ENCODE measurements at places on chromosomes 6 and 20.
A peak's percentile ranks its signal among the peaks of the same experiment; 100 is the strongest.

DNA sequence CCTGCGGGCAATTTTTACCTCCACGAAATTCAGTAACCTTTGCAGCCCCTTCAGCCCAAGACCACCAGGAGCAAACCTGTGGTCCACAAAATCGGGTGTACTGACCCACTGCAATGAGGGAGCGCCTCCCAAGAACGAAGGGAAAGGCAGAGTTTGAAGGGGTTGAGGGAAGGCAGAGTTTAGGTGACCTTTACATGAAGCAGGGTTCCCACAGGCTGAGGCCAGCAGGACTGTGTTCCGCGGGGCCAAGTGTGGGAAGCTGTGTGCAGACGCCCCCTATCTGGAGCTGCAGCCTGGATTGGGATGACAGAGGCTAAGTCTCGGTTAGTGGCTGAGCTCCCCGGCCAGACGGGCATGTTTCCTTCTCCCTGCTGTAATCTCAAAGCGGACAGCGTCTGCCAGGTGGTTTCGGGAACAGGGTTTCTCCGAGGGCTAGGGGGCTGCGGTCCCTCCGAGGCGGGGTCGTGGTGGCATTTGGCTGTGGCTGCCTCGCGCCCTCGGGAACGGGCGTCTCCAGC is 826 bp upstream of the PYGB start:
- DNase-seq: peak; percentile 60

DNA sequence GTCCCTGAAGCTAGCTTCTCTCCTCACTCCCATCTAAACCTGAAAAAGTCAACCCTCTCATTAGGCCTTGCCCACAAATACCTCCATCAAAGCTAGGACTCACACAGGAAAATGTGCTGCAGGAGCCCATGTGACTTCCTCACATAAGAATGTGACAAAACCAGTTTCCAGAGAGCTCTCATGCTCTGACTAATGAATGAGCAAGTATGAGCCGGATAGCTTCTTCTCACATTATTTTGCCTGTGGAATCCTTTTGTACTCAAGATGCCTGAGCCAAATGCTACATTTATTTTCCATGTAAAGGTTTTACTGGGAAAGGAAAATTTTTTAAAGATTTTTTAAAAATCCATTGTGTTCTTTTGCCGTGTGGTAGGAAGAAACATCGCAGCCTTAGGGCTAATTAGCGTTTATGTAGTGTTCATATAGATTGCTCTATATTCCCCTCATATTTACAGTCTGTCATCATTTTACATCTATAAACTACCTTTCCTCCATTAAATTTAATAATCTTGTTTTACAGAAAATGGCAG is 68.6 kb upstream of the CCN6 start:
- no peak for DNase-seq

DNA sequence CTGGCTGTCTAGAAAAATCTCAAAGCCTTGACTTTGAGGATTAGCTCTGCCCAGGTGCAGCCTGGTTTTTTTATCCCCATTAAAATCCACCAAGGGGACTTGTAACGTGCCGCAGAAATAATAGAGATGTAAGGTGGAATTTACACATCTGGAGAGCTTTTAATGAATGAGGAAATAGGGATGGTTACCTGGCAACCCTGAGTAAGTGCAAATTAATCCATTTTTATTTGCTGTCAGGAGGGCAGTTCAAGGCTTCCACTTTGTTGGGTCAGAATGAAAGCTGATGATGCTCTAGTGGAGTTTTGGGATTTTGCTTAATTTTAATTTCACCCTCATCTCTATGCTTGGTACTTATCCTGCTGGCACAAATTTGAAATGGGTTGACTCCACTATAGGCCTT is 163.4 kb upstream of the CEP162 start:
- DNase-seq: no peak

DNA sequence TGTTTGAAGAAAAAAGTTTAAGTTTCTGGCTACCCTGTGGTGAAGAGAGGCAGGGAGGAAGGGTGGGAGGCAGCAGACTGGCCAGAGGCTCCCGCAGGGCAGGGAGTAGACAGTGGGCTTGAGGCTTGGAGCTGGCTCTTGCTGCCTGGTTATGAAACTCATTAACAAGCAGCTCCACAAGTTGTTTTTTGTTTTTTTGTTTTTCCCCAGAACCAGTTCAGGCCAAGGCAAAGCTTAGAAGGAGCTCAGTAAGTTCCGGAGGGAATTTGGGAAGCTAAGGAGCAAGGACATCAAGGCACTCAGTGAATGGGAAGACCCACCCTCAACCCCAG is 4.0 kb downstream of the DLL1 start:
- no peak for DNase-seq

- peak; percentile 78 for DNase-seq
Observed at GRCh38 chr20:63536997-63537524, at the start of gene PTK6. TSS of gene PTK6 (minus strand) at chr20:63537376. CDS start at chr20:63537314, 62 bp downstream.

All from psoas muscle (tissue), 8 donors.